ENCODE measurements at places on chromosomes 13 and 19.

DNA sequence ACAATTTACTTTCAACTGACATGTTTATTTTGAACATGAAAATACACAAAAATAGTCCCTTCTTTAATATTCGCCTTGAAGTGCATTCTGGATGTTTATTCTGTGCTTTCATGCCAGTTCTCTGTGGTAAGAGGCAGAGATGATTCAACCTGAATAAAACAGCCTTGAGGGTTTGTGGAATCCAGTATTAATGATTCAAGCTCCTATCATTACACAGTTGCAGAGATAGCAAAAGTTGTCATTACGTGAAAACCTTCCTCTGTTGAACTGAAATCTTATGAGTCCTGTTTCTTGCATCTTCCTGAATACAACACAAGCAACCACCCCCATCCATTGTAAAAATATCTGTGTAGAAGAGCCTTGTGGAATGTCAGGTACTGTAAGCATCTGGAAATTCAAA lies 142.3 kb upstream of the HTR2A start:
- DNase-seq = no peak

GRCh38 chr19:2740314-2740656 lies 468 bp upstream of the SLC39A3 start:
- DNase-seq = no peak

DNA sequence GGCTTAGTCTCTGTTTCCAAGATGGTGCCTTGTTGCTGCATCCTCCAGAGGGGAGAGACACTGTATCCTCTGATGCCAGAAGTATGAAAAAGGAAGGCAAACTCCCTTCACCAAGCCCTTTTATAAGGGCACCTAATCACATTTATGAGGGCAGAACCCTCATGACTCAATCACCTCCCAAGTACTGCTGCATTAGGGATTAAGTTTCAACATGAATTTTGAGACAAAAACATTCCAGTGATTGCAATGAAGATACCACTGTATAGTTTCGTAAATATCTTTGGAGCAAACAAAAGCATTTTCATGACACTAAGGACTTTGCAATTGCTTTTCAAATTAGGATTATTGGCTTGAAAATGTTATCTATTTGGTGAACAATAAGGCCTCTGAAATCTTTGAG lies 63.8 kb downstream of the RNF17 start:
- no peak for DNase-seq

DNA sequence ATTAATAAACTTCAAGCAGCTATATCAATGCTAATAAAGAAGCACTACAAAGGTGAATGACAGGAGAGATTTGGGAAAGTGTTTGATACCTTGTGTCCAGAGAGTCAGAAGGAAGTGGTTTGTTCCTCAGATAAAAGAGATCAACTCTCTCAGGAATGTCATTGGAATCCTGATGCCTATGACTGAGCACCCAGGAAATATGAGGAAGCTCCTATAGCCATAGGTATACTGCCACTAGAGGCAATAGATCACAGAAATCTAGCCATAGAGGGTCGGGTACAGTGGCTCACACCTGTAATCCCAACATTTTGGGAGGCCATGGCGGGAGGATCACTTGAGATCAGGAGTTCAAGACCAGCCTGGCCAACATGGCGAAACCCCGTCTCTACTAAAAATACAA lies 612.6 kb downstream of the DACH1 start:
- no peak for DNase-seq

- DNase-seq = no peak
Measured at GRCh38 chr13:96214824-96215445, 125.0 kb downstream of the HS6ST3 start.

DNA sequence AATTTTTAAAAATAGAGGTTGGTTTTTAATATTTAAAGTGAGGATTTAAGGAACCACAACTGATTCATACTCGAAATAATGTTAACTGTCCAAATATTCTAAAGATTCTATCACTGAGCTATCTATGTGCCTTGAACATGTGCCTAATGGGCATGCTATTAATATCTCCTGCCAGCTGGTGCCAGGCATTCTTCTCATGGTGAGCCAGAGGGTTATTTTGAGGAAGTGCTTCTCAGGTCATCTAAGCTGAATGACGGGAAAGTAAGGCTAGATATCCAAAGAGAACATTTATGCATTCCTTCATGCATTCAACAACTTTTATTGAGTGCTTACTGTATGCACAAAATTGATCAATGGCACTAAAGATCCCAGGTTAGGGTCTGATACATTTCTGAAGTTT lies 138.2 kb downstream of the PIBF1 start:
- no peak for DNase-seq

- DNase-seq = no peak
Measured at GRCh38 chr19:33800012-33800680, 3.5 kb downstream of the KCTD15 start.

- DNase-seq = no peak
Measured at GRCh38 chr13:45702869-45703391, 810 bp downstream of the CBY2 start.

DNA sequence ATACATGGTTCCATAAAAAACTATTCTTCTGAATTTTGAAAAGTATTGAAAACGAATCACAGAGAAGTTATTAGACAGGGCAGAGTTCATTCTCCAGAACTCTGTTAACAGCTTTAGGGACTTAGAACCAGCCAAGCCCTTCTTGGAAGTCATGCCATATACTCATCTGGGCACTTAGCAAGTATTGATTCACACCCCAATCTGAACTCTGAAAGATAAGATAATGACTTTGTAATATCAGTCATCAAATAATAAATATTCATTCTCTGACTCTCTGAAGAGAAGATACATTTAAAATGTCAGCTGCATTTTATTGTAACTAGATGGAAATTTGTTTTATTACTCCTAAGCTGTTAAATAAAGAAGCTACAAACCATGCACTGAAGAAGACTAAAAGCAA lies 43.8 kb upstream of the ITM2B start:
- no peak for DNase-seq

DNA sequence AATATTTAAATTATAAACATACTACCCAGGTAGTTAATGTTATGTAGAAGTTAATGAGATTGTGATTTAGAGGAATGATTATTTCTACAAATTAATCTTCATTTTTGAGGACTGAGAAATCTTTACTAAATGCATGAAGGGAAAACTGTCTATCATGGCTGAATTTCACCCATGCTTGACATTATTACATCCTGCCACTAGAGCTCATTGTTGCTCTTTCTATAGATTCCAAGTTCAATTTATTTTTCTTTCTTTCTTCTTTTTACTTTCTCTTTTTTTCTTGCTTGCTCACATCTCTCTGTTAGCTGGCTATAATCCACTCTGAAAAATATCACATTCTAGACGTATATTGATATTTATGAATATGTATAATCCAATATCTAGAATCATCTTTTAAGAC lies 505.0 kb upstream of the KLHL1 start:
- no peak for DNase-seq

GRCh38 chr13:48492470-48493065 lies 40.3 kb downstream of the RCBTB2 start:
- DNase-seq = peak; percentile 41

DNA sequence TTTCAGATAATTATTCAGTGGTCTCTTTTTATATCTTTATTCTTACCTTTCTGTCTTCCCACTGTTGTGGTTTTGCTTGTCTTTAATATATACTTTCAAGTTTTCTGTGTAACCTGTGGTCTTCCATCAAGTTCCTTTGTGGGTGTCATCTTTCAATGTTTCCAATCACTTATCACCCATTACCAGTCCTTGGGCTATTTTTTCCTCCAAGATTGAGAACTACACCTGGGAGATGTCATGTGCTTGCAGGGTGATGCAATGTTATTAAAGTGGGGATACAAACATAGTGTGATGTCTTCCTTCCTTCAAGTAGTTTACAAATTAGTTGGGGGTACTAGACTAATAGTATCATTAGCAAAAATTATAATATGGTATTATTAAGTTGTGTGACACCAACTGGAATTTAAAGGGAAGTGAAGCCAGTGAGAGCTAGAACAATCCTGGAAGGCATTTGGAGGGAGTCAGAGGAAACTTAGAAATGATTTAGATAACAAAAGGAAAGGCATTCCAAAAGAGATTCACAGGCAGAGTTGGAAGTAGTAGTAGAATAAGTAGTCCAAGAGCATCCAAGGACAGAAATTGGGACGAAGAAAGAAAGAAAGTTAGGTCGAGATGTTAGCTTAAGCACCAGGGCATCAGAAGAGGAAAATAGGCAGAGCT lies 3.4 kb downstream of the FNDC3A start:
- no peak for DNase-seq

GRCh38 chr13:113422807-113423519 lies 30.3 kb downstream of the ADPRHL1 start:
- no peak for DNase-seq

GRCh38 chr19:2969104-2969504 lies 8.3 kb upstream of the TLE6 start:
- no peak for DNase-seq

GRCh38 chr13:28117689-28118377 lies 17.5 kb upstream of the FLT3 start:
- DNase-seq = no peak

- no peak for DNase-seq
Measured at GRCh38 chr13:55705971-55706370, 1434.7 kb upstream of the PRR20A start.

DNA sequence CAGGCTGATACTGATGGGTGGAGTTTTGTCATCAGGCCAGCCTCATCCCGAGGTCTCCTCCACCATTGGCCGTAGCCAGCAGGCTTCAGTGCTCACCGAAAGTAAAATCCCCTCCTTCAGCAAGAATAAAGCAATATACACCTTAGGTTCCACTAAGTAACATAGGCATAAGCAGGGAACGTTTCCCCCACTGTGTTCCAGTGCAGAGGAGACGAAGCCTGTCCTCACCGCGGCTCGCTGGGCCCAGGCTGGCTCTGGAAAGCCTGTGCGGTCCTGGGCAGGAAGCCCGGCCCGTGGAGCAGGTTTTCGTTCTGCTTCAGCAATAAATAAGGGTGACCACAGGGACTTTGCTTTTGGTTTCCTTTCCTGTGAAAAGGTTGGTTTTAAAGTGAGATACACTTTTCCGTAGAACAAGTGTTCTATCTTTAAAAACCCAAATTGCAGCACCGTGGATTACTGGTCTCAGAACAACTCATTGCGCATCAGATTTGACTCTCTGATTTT lies 16.3 kb upstream of the TEX29 start:
- no peak for DNase-seq

DNA sequence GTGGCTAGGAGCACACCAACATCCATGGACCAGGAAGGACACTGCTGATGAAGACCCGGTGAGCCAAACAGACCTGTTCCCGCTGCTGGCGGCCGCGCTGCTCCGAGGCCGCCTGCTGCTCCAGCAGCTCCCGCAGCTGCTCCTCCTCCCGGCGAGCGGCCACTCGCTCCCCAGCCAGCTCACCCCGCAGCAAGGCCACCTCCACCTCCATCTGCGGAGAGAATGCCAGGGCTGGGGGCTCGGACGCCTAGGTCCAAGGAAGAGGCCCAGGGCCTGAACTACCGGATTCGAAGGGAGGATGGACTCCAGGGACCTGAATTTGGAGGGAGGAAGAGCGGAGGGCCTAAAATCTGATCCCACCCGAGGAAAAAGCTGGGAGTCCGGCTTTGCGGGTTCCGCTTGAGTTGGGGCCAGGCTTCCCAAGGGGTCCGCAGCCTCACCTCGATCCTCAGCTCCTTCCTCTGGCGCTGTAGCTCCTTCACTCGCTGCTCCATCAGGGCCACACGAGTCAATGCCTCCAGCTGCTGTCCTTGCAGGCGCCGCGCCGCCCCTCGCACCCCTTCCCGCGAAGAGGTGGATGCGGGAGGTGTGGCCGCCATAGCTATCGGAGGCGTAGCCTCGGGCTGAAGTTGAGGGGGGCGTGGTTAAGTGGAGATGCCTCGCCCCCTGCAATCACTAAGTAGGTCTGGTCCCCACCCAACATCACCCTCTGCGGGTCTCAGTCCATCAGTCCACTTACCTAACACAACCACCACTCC lies 2.7 kb downstream of the PHLDB3 start:
- DNase-seq = no peak

GRCh38 chr19:11445141-11445540 lies 9.7 kb downstream of the PRKCSH start:
- no peak for DNase-seq

GRCh38 chr19:34131100-34131499 lies 41.2 kb upstream of the LSM14A start:
- DNase-seq = no peak

GRCh38 chr13:71801165-71801760 lies 65.7 kb downstream of the DACH1 start:
- DNase-seq = no peak

- DNase-seq = no peak
Measured at GRCh38 chr13:94346261-94347019, 133.0 kb downstream of the DCT start.

DNA sequence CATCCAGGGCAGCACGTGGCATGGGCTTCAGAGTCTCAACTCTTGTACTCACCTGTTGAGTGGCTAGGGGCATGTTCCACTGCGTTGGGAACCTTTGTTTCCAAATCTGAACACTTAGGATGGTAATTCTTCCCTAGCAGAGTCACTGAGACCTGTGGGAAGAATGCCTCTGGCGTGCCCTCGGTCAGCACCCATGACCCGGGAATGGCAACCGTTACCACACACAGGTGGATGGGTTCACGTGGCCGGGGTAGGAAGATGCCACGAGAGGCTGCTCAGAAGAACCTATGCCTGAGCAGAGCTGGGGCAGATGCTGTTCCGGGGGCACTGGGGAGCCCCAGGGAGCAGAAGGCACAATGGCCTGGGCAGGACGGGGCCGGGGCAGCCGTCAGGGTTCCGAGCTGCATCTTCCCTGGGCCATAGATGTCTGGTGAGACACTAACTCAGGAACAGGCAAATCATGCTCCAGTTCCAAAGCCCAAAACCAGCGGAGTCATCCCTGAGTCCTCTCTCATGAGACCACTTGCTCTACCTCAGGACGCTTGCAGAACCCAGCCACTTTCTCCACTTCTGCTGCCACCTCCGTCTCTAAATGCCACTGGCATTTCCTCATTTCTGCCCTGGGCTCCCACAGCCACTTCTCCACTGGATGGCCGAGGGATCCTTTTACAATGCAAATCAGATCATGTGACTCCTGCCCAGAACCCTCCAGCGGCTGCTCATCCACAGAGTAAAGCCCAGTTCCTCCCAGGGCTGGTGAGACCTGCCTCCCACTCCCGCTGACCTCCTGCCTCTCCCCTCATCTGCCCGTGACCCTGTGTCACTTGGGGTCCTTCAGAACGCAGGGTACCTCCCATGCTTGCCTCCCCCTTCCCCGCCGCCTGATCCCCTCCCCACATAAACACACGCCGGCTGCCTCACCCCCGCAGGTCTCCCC lies 36.7 kb downstream of the FAM124A start:
- no peak for DNase-seq

- DNase-seq = no peak
Measured at GRCh38 chr13:83881917-83882605, at the start of gene SLITRK1. SLITRK1 (minus strand) TSS chr13:83882474; CDS start chr13:83881507, 967 bp downstream.

GRCh38 chr13:111142472-111142871 lies 27.4 kb downstream of the ARHGEF7 start:
- no peak for DNase-seq

DNA sequence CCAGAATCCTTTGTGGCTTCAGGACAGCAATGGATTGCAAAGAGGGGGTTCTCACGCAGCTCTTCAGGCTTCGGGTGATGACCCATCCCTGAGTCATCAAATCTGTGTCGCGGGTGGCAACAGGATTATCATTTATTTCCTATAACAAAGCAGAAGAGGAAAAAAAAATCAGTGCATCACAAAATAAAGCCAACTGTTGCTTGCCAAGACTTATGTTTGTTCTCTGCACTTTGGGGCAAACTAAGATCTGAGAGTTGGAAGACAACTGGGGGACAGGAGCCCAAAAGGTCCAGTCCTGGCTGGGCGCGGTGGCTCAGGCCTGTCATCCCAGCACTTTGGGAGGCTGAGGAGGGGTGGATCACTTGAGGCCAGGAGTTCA lies 6.4 kb downstream of the GNA15 start:
- peak; percentile 45 for DNase-seq

GRCh38 chr13:41813426-41813825 lies 147.5 kb downstream of the VWA8 start:
- DNase-seq = no peak

All from stimulated activated CD4-positive, alpha-beta T cell treated with anti-CD3 and anti-CD28 coated beads, Interleukin-2, amount 100 ng/mL, for 48 hours (primary cell).